ENCODE measurements at places on chromosomes 6 and 20. TPM values are rescaled to one million over a fixed set of nuclear protein-coding genes. Genes with fewer than 3 reads are reported as not detected.
A peak's percentile ranks its signal among the peaks of the same experiment; 100 is the strongest.

DNA sequence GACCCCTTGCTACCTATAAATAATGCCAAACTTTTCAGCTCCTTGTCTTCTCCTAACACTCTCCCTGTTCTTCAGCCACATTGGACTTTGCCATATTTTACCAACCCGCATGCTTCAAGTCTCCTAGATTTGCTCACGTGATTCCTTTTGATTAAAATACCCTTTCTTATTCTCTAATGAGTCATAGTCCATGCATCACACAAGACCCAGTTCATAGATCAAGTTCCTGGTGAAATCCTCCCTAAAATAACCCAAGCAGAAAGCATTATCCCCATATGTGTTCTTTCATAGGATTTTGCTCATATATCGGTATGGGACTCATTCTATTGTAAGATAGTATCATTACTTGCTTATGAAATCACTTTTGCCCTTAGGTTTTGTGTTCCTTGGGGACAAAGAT lies 108.9 kb upstream of the STXBP5 start:
- DNase-seq = no peak

DNA sequence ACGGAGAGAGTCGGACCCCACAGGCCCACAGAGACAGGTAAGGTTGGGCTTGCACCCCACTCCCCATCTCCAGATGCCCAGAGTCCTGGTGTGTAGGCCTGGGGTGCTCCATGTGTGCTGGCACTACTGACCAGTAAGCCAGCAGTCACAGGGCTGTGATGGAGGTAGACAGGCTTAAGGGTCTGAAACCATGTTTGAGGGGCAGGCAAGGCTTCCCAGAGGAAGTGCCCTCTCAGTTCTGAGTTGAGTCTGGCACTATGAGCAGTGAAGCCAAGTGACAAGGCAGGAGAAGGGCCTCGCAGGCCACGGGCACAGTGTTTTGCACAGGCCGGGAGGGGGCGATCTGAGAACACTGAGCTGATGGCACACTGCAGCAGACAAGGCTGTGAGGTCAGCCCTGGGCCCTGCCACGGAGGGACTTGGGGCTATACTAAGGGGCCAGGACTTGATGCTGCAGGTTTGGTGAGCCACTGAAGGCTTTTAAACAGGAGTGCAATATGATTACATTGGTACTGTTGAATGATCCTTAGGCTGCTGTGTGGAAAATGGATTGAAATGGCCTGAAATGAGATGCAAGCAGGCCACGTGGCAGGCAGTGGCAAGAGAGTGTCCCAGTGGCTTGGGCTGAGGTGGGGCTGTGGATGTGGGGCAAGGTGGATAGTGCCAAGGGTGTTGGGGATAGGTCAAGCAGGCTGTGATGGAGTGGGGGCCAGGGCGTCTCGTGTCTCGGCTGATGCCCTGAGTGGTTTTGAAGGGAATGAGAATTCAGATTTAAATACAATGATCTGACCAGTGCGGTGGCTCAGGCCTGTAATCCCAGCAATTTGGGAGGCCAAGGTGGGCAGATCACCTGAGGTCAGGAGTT lies 20.3 kb downstream of the TTBK1 start:
- peak; percentile 49 for DNase-seq

DNA sequence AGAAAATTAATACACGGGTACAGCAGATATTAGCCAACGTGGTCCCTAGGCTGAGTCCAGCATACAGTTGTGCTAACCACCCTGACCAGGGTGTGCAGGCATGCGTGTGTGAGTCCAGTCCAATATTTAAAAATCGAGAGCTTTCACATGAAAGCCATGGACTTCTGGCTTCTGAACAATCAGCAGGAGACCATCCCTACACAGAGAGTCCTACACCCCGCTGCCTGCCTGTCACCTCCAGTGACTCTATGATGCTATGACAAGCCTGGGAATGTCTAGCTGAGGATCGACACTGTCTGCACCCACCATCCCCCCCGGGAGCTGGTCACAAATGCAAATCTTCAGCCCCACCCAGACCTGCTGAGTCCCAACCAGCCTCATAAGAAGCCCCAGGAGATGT lies 7.9 kb downstream of the ACSS1 start:
- DNase-seq = no peak

- DNase-seq = peak; percentile 90
These were observed 37.5 kb upstream of the MRPS18A start for GRCh38 chr6:43724914-43725642.

GRCh38 chr6:163355426-163355991 lies 59.0 kb upstream of the QKI start:
- peak; percentile 47 for DNase-seq

DNA sequence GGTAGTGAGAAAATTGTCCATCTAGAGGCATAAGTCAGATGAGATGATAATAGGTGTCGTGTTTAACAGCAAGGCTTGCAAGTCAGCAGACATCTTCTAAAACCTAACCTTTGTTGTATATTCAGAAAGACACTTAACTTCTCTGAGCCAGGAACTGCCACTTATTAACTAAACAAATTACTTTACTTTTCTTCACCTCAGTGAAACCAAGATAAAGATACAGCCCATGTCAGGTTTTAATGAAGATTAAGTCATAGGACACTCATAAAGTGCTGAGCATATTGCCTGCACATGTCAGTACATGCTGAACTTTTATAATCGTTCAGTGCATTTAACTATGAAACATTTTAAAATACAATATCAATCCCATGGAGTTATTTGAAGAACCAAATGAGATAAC lies 286.8 kb downstream of the NKAIN2 start:
- DNase-seq = peak; percentile 31

DNA sequence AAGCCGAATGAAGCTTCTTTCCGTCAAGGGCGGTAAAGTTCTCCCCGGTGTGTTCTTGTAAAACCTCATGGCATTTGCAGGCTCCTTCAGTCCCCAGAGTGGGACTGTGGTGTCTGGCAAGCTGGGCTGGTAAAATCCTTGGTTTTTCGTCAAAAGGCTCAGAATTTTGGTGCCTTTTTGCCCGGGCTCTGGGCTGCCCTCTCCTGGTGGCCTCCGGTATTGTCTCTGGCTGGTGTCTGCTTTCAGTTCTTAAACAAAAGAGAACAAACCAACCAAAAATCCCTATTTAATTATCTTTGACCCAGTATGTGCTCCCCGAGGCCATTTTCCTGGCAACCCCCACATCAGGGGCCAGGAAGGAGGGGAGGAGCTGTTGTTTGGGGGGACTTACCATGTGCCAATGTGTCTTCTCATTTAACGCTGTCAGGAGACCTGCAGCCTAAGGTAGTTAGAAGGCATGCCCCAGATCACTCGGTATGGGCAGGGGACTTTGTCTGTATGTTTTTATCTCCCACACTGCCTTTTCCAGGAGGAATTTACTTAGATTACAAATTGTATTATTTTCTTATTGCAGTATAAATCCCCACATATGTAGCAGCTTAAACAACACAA lies 11.1 kb downstream of the CDH4 start:
- DNase-seq = no peak

The OOEP gene
- not detected for total RNA-seq

DNA sequence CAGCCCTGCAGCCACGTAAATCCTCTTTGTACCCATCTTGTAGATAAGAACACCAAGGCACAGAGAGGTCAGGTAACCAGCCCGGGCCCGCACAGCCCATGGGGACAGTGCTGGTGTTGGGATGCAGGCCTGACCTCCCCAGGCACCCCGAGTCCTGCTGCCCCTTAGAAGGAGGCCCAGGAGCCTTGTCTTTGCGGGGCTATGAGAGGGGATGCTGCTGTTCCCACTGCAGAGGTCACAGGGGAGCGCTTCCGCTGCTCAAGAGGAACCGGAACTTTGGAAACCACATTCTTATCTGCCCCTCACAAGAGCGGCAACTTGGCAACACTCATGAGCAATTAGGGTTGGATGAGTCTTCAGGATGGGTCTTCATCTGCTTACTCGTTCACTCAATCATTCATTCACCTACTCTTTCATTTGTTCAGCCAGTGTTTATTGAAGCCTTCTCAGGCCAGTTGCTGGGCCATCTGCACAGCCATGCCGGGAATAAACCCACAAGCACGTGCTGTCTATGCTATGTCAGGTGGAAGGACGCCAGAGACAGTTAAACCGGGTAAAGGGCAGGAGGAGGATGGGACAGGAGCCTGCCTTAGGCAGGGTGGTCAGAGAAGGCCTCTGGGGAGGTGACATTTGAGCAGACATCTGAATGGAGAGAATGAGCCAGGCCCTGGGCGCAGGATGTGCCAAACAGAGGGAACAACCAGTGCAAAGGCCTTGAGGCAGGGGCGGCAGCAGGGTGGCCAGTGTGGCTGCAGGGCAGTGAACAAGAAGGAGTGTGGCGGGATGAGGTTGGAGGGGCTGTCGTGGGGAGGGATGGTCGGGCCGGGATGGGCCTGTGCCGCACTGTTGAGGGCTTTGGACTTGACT lies 60.8 kb downstream of the RBM38 start:
- no peak for DNase-seq

The NOX3 gene
- not detected for total RNA-seq

- DNase-seq = no peak
These were observed 313.6 kb downstream of the CDKAL1 start for GRCh38 chr6:20847904-20848303.

- no peak for DNase-seq
These were observed 19.1 kb upstream of the ADGRB3 start for GRCh38 chr6:68615938-68616337.

DNA sequence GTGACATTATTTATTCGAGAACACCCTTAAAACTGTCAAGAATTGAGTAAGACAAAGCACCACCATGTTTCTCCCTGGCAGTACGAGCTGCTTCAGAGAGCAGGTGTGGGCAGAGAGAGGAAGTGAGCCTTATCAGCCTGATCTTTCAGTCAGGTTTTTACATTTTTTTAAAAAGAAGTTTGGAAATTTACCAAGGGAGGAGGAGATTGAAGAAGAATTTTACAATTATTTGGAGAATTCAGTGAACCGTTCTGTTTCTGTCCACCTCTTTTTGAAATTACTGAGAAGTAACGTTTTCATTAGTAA lies 75.5 kb downstream of the ZDHHC14 start:
- DNase-seq = no peak

The LINC00237 gene
- not detected for total RNA-seq

DNA sequence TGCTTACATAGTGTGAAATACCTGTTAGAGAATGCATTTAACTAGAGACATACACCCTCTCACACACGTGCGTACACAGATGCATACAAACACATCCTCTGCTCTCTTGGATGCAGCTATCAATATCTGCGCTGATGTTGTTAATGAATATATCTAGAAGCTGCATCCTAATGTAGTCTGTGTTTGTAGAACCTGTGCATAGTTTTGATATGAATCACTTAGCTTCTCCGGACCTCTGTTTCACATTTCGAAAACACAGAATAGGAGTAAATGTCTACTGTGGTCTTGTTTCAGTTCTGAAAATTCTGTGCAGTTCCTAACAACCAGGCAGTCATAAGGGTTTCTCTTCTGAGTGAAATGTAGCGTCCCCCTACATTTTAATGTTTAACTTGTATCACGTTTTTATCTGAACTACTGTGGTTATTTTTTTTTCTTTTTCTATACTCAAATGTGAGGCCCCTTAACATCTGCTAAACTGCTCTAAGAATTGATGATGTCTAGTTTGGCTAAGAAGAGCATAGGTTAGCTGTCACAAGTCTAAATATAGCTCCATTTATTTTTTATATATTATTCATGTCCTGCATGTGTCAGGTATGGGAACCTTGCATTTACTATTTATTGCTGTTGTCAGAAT lies 254.5 kb downstream of the TMEM242 start:
- peak; percentile 51 for DNase-seq

- peak; percentile 99 for DNase-seq
These were observed 13.7 kb upstream of the FAM83C start for GRCh38 chr20:35305682-35306556.

DNA sequence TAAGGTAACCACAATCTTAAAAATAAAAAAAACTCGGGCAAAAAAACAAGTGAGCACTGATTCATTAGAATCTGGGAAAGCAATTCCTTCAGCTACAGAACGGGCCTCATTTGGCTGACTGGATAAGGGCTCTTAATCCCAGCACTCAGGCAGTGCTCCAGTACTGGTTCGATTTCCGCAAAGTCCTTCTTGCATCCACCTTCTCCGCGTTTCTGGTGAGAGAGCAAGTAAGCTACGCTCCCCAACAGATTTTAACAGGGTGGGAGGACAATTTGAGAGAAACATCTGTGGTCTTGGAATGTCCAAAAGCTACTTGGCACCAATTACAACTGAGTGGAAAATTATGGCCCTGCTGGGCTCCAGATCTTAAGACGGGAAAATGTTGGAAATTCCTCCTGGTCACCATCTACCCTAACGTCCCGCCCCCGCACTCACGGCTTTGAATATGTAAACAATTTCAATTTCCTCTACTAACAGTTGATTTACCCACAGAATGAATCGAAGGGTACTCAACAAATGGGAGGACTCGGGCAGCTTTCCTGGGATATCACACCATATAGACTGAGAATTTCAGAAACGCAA lies 18.1 kb upstream of the ZSCAN9 start:
- no peak for DNase-seq

DNA sequence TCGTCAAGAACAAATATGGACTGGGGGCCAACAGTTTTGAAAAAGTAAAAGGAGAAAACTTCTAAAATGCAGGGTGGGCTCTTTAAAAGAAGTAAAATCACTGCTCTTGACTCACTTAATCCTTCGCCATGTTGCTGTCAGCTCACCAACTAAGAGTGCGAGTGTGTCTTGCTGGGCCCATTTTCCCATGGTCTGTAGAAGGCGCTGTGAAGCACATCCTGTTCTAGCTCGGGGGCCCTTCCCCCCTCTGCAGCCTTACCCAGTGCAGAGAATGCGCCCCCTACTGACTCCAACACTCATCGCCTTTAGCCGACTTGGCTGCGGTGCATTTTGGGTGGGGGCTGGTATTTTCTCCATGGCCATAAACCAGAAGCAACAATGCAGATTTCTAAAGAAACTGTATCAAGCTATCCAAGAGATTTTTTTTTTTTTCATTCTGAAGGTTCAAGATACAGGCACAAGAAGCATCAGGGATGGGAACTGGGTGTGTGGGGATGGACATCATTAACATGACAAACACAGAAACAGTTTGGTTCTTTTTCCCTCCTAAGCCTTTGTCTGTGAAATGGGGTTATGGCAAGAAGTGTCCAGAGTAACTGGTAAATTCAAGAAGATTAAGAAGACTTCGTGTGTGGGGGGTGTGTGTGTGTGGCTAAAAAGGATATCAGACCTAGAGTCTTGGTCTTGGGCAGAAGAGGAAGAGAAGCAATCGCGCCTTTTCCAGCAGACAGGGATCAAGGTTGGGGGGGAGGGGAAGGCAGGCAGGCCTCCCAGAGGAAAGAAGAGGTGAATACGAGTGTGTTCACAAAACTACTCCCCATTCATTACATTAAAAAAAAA lies 1.7 kb downstream of the ADNP start:
- peak; percentile 92 for DNase-seq
